Kidney tubule cell (primary cell): ENCODE measurements at places on chromosomes 6 and 20.

DNA sequence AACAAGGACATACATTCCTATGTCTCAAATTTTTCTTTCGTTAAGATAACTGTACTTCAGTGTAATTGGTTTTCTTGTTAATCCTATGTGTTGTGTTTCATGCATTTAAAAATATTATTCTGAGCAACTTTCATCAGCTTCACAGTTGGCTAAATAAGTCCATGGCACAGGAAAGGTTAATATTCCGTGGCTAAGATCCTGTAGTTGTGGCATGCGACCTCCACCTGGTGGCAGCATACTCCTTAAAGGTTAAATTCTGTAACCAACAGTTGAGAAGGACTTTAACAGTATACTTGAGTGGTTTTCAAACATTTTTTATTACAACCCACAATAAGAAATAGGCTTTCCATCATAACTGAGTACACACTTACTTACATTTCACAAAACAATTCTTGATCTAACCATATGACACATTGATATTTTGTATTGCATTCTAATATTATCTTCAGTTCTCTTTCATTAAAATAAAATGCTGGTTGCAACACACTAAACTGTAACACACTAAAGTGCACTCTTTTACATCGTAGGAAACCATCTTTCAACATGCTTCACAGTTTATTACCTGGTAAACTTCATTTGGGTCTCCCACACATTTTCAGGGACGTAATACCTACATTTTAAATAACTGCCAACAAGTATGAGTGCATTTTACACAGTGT lies 118.3 kb downstream of the SLX4IP start:
- peak; percentile 74 for DNase-seq

DNA sequence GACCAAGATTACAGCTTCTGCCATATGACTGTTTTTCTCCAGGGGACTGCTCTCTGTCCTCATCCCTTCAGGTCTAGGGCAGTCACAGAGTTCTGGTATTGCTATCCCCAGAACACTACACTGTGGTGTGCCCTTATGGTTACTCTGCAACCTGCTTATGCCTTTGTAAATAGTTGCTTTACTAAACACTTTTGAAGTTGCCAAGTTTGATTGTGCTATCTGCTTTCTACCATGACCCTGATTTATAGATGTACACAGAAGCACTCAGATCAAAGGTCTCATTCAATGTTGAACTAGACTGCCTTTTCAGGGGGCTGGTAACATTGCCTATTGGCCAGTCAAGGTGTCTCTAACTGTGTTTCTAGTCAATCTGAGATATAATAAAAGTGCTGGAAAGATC lies 794.7 kb downstream of the DHX35 start:
- DNase-seq: no peak

DNA sequence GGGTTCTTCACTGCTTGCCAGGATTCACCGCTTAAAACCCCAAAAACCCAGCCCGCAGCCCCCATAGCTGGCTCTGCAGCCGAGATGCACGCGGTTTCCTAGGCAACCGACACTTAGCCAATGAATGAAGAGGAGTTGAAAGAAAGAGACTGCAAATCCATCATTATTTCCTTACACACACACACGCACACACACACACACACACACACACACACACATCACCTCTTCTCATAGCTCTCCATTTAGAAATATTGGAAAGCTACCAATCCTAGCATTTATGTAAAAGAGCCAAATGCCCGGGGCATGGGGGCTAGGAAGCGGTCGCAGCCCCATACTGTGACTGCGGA lies 3.4 kb upstream of the TUBB2B start:
- DNase-seq: peak; percentile 54

- peak; percentile 96 for DNase-seq
Measured at GRCh38 chr6:42702200-42702599, 20.2 kb downstream of the PRPH2 start.

GRCh38 chr6:5089481-5090438 lies 4.6 kb downstream of the PPP1R3G start:
- DNase-seq: peak; percentile 47

DNA sequence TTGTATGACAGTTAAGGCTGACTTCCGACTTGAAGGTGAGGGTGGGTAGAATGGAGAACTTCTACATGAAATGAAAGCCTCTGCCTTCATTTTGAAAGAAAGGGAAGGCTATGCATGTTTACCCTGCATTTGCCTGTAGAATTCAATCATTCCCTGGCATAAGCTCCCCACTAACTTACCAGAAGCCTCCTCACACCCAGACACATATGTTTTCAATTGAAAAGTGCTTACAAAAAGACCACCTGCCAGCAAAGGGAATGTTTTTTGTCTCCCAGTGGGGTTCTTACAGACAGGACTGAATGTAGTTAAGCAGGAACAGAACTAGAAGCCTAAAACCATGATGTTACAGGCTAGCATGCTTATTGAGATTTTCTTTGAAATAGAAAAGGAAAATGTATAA lies 392.1 kb upstream of the HSF2 start:
- DNase-seq: no peak

DNA sequence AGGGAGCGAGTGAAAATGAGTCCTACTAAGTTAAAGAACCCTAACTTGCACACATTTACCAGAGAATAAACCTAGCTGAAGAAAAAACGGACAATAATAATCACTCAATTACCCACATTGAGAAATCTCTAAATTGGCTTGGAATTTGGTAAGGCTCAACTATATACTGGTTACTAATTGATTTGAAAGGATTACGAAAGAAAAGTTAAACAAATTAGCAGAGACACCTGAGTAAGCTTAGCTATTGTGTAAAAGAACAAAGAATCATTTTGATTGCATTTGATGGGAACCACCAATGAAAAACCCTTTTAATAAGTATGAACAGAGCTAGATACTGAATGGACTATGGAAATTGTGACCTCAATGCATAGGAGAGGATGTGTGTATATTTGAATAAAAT lies 118.6 kb upstream of the ADGRF1 start:
- no peak for DNase-seq

DNA sequence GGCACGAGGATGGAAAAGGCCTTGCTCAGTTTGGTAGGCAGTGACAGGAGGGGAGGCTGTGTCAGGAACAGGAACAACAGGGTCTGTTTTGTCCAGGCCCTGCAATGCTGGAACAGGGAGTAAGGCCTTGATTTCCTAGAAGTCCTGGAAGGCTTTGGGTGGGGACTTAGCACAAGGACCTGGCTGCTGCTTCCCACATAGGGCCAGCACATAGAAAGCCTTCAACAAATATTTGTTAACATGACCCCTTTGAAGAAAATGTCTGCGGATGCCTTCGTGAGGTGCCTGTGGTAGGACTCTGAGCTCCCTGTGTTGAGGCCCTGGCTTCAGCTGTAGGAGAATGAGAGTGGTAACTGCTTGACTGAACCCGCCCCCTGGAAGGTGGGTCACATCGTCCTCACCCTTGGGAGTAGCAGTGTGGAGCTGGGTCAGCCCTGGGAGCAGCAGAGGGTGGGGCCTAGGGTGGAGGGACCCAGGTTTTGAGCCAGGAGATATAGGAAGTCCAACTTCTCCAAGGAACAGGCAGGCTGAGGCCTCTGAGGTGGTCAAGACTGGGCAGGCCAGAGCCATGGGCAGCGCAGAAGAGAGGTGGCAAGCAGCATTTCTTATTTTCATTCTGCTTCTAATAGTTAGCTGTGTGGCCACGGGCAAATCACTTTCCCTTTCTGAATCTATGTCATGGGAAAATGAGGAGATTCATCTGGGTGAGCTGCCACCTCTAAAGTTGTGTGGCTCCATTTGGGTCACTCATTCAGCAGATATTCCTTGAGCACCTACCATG lies 50.0 kb downstream of the CNBD2 start:
- DNase-seq: peak; percentile 38

DNA sequence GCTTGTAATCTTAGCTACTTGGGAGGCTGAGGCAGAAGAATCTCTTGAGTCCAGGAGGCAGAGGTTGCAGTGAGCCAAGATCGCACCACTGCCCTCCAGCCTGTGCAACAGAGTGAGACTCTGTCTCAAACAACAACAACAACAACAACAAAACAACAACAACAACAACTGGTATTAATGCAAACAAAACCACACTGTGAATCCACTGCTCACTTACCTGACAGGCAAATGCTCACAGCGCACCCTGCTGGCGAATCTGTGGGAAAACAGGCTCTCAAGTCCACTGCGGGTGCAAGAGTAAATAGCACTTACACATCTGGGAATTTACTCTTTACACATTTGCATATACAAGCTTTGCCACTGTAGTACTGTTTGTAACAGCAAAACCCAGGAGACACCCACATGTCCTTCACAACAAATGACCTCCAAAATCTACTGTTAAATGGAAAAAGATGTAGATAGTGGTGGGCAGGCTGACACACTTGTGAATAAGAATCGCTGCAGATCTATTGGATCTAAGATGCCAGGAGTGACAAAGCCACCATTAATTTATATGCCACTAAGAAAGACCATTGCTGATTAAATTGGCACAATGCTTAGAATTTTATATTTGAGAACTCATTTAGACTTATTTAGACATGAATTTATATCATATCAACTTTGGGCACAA lies 29.3 kb downstream of the NSFL1C start:
- DNase-seq: peak; percentile 76

GRCh38 chr6:51147756-51148155 lies 329.1 kb downstream of the TFAP2B start:
- DNase-seq: peak; percentile 75

- no peak for DNase-seq
Measured at GRCh38 chr6:45072673-45073072, 255.5 kb upstream of the RUNX2 start.

DNA sequence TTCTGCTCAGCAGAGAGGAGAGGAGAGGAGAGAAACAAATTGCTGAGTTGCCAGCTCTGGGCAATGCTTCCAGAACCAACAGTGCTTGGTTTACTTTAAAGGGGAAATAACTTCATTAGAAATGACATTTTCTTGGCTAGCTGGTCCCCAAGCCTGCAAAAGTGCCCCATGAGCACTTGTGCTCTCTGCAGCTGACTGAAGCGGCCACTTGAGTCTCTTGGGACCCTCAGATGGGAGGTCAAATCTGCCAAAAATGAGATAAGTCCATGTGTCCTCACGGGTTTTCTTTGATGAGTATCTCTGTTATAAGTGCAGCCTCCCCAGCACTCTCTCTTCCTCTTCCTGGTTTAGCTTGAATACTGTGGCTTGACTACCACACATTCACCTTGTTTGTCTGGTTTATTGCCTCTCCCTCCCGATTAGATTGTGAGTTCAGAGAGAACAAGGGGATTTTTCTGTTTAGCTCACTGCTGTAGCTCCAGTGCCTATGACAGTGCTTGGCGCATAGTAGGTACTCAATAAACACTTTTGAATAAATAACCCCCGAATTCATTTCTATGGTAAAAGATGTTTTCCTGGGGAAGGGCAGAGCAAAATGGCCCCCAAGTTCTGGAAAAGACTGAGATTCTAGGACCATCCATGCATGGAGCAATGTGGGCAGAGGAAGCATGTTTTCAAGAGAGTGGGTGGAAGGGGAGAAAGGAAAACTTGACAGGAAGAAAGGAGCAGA lies 7.0 kb upstream of the RIN2 start:
- DNase-seq: no peak

DNA sequence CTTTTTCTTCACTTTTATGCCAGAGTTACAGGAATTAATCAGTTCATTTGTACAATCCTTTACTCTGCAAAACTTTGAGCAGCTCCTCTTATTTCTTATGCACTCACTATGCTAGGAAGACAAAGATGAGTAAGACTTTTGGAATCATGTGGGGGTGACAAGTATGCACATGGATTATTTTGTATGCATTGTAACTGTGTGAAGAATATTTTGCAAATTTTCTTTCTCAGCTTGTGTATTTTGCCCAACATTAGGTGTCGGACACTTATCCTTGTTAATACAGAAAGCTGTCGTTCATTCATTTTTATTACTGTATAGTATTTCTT lies 88.6 kb downstream of the PPP1R14C start:
- DNase-seq: peak; percentile 61
